ENCODE measurements at places on chromosomes 16 and 17. TPM values are rescaled to one million over a fixed set of nuclear protein-coding genes. Genes with fewer than 3 reads are reported as not detected.

The CHD9NB gene
- total RNA-seq, result 0.16 TPM

The DNAH17 gene
- 0.45 TPM for total RNA-seq

The GAST gene
- not detected for total RNA-seq

The PDE6G gene
- total RNA-seq, result 11.4 TPM

The HOXB5 gene
- total RNA-seq, result not detected

The DPEP3 gene
- total RNA-seq, result 0.25 TPM

The IL4R gene
- total RNA-seq, result 245 TPM

The DNASE1L2 gene
- total RNA-seq, result 0.51 TPM

The SYNGR3 gene
- total RNA-seq, result 7.2 TPM

The SMPD3 gene
- 0.16 TPM for total RNA-seq

The FBXW10B gene
- 0.51 TPM for total RNA-seq

The NPIPB6 gene
- total RNA-seq, result not detected

The CIAO2B gene
- 150 TPM for total RNA-seq

The USP7 gene
- 163 TPM for total RNA-seq

The INO80E gene
- total RNA-seq, result 75.9 TPM

The CLEC18A gene
- 0.25 TPM for total RNA-seq

The CYTH1 gene
- total RNA-seq, result 95.1 TPM

The CMTM1 gene
- total RNA-seq, result 5.4 TPM

The SMTNL2 gene
- not detected for total RNA-seq

The PRR35 gene
- not detected for total RNA-seq

The ASPA gene
- not detected for total RNA-seq

The DNAI2 gene
- 0.45 TPM for total RNA-seq

The CASKIN1 gene
- total RNA-seq, result 7.2 TPM

The NPIPA7 gene
- 5.7 TPM for total RNA-seq

The KRTAP4-9 gene
- not detected for total RNA-seq

The OR3A3 gene
- not detected for total RNA-seq

The CCL17 gene
- total RNA-seq, result 2.9 TPM

The MYLK3 gene
- total RNA-seq, result 0.11 TPM

The NPIPB8 gene
- total RNA-seq, result not detected

The TSPOAP1 gene
- total RNA-seq, result 21.1 TPM

The FGF11 gene
- total RNA-seq, result 16.6 TPM

The TBC1D3G gene
- total RNA-seq, result not detected

The TMC8 gene
- 182 TPM for total RNA-seq

The HNF1B gene
- total RNA-seq, result 0.60 TPM
